ENCODE measurements at places on chromosomes 3 and 15.

DNA sequence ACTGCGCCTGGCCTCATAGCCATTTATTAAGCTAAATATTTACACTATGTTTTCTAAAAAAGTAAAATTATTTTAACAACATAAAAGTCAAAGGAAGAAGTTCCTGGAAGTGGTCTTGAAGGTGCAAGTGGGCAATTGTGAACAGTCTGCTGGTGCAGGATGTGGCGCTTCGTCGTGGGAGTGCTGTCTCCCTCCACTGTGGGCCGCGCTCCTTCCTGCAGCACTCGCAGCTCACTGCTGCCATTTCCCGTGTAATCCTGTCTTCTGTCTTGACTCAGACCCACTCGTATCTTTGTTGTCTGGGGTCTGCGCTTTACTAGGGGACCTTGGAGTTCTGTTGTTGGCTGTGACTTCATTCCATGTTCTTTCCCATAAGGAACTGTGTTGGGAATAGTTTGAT, 56.3 kb downstream of the APBA2 start:
- no peak for DNase-seq

- DNase-seq: no peak
Observed at GRCh38 chr15:78338781-78339180, 1.4 kb upstream of the CRABP1 start.

- DNase-seq: no peak
Observed at GRCh38 chr15:43370310-43370974, 401 bp downstream of the ZSCAN29 start.

DNA sequence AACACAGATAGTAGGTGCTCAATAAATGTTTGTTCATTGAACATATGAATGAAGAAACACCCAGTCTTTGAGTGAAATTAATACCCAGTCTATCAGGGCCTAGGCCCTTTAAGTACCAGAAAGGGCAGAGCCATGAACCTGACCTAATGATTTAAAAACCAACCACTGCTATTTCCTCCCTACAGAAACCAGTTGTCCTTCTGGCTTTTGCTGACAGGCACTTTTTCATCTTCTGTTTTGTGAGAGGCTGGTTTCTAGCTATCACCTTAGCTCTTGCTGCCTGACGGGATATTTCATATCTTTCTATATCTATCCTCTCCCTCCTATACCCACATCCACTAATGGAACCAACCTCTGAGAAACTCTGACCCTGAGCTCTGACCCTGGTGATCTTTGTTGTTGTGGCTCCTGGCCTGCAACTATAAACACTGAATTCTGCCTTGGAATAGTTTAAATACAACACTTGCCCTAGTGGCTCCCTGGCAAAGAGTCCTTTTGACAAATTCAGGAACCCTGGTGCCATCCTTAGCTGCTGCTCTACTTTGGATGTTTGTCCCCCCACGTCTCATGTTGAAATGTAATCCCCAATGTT, 4.1 kb upstream of the AHSG start:
- DNase-seq: no peak

DNA sequence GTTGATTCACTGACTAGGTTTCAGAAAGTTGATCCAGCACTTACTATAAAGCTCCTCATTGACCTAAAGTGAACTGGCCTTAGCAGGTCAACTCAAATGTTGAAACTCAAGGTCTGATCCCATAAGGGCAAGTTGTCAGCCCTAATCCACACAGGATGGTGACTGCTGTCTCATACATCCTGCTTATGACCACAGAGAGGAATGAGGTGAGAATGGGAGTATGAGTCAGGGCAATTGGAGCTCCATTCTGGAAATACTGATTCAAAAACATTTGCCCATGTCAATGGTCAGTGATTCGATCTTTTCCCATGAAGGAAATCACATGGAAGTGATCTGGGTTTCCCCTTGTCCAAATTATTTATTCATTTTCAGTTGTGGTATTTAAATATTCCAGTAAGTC, 78.7 kb downstream of the ZNF385D start:
- no peak for DNase-seq

- no peak for DNase-seq
Observed at GRCh38 chr3:49842843-49843517, 13.4 kb downstream of the TRAIP start.

DNA sequence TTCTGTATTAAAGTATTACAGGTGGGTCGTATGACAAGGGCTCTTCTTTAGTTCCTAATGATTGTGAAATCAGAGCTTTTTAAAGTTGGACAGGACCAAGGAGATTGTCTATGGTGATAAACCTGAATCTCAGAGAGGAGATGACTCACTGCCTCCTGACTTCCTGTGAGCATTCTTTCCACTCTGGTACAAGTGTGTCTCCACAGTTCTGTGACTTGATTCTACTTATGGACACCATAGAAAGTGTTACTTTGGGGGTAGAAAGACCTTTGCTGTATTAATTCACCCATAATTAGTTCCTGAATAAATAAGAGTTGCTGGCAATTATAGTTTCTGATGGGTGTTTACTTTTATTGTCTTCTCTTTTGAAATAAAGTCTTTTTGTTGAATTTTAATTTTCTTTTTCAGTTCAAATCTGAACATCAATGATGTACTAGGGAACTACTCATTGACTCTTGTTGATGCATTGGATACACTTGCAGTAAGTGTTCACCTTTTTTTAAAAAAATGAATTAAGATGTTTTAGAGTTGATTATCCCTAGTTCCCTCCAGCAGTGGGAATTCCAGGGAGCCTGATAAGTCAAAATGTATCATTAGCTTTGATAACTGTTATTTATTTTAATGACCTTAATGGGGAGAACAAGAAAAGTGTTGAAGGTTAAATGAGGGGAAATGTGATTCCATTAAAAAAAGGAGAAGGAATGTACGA, 7.4 kb downstream of the EDEM1 start:
- no peak for DNase-seq

- no peak for DNase-seq
Observed at GRCh38 chr15:78564743-78565096, 600 bp upstream of the CHRNA5 start.

GRCh38 chr3:119643528-119643927, 16.9 kb downstream of the POPDC2 start:
- no peak for DNase-seq

DNA sequence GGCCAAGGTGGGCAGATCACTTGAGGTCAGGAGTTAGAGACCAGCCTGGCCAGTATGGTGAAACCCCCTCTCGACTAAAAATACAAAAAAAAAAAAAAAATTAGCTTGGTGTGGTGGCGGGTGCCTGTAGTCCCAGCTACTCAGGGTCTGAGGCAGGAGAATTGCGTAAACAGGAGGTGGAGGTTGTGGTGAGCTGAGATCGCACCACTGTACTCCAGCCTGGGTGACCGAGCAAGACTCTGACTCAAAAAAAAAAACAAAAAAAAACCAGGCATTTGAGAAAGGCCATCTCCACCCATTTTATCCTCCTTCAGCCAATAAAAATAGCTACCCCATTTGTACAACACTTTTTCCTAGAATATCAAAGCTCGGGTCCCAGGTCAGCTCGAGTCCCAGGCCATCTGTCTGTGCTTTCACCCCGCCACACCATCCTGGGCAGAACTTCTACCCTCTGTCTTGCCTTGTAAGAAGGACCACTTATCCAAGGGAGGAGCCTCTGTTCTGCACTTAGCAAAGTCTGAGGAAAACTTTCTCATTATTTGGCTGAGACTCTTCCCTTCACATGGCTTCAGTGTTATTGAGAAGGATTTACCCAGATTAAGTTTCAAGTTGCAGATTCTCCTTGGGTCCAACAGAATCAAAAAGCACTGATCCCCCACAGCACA, 99.1 kb downstream of the MESD start:
- DNase-seq: no peak

DNA sequence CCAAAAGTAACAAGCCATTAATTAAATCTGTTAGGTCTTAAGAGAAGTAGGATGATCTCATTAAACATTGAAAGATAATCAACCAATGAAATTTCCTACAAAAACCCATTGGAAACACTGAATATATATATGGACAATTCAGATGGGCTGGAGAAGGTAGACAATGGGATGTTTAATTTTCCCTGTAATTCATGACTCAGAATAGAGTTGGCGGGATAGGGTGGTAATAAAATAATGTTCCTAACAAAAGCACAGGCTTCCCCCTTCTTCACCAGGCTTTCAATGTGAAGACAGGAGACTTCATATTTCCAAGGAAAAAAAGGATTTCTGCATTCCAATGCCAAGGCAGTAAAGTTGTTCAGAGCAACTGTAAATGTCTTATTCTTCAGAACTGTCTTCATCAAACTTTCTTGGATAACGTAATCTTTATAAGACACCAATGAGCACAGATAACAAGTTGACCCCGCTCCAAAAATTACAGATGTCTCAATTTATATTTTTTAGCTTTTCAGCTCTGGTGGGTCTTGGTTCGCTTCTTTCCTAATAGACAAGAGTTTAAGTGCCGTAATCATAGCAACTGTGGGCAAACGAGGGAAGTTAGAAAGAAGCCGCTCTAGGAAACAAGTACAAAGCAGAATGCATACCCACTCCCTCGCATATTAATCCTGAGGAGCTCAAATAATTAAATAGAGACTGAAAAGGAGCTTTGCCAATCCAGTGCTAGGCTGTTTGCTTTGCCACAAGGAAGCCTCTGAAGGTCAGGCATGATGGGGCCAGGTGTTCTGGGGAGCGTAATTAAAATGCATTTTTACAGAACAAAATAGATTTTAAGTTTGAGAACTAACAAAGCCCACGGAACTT, 377.0 kb downstream of the FOXP1 start:
- no peak for DNase-seq

DNA sequence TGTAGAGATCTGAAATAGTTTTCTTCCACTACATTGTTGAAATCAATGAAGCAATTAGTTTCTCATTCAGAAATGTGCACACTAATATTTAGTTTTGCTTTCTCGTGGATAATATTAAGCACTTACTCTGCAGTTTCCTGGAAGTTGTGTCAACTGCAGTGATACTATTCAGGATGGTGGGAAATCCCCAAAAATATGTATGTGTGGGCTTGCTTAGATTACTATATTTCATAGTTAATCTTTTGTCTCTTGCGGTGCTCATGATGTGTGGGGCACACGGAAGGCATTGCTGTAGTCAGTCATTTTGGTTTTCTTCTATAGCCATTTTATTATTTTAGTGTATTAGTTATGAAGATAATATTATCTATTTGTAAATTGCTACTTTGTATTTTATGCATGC, 19.7 kb downstream of the RAB11A start:
- DNase-seq: no peak

DNA sequence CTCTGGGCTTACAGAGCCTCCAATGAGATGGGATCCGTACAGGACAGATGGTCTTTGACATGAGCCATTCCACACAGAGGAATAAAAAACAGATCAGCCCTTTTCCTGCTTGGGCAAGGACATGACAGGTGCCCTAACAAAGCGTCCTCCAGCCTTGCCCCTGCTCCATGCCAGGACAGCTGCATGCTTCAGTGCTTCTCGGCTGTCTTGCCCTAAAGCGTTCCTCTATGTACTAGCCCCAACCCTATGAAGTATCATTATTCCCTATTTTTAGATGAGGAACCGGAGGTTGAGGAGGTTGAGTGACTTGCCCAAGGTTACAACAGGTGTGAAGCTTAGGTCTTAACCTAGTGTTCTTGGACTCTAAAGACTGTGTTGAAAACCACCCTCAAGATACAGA, 10.5 kb downstream of the POMGNT2 start:
- no peak for DNase-seq

DNA sequence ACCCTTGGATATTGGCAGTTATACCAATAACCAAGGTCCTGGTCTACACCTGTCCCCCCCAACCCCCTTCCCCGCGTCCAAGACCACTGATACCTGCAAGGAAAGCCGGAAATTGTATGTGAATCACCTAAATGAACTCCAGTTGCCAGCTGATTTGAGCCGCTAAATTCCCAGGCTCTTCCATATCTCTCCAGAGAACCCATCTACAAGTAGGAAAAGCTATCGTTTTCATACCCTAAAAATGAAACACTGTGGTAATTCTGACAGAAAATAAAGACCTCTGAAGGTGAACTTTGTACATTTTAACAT, 114.2 kb upstream of the ICE2 start:
- DNase-seq: no peak

DNA sequence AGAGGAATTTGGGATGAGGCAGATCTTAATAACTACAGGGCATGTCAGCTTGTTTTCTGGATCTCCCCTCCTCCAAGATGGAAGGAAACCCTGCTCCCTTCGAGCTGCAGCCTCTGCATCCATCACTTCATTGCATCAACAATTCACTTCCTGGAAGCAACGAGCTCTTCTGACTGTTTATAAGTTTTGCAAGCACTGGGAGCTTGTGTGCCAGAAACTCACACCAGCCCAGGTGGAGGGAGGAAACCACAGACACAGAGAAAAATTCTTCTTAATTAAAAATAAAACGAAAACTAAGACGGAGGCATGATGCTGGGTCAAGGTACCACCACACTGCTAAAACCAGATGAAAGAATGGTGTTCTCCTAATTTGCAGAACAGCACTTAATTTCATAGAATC, 10.6 kb downstream of the LRIG1 start:
- no peak for DNase-seq

DNA sequence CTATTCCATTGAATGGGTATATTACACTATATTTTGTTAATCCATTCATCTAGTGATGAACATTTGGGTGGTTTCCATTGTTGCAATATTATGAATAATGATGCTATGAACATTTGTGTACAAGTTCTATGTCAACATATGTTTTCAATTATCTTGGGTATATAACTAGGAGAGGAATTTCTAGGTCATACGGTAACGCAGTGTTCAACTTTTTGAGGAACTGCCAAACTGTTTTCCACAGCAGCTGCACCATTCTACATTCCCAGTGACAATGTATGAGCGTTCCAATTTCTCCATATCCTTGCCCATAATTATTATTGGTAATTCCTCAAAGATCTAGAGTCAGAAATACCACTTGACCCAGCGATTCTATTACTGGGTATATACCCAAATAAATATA, 24.1 kb upstream of the RORA start:
- no peak for DNase-seq

DNA sequence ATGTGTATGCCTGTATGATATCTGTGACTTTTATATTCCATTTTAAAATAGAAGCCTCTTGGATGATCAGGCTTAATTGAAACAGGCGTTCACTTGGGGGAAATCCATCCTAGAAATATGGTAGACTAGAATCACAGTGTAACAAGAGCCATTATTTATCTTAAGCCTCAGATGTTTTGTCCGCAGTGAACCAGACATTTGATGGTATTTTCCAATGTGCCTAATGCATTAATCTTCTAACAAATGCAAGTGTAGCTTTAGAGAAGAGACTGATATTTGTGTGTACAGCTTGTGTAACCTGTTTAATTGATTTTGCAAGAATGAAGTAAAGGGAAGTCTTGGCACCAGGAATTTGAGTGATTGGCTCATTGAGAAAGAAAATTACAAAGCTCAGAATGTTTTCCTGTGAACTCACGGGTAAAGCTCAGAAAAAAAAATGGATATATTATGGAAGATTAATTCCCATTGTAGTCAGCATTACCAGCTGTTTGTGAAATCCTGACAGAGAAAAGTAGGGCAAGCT, 155.7 kb downstream of the SV2B start:
- no peak for DNase-seq

DNA sequence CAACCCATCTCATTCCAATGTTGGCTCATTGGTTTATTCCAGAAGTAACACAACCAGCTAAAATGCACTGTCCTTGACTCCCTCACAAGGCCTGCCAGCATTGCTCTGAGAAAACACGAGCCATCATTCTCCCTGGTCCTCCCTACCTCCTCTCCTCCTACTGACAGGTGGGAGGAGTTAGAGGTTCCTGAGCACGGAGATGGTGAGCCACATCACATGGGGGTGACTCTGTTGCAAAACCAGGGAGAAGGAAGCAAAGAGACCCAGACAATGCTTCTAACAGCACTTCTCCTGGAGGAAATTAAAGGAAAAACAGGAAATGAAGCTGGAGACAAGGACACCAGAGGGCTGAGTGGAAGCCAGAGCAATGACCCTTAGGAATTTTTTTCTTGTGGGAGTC, 667.4 kb downstream of the NTRK3 start:
- no peak for DNase-seq

- DNase-seq: no peak
Observed at GRCh38 chr15:70344666-70345065, 246.9 kb upstream of the TLE3 start.
